T47D (cell line): ENCODE measurements at places on chromosomes 11 and 22.

- no peak for DNase-seq
Measured at GRCh38 chr22:16774911-16775500, 50.2 kb downstream of the XKR3 start.

- peak; percentile 50 for DNase-seq
Measured at GRCh38 chr11:110093407-110094297, 460 bp downstream of the ZC3H12C start.

GRCh38 chr22:50714631-50715179, 23.3 kb upstream of the ACR start:
- no peak for DNase-seq

DNA sequence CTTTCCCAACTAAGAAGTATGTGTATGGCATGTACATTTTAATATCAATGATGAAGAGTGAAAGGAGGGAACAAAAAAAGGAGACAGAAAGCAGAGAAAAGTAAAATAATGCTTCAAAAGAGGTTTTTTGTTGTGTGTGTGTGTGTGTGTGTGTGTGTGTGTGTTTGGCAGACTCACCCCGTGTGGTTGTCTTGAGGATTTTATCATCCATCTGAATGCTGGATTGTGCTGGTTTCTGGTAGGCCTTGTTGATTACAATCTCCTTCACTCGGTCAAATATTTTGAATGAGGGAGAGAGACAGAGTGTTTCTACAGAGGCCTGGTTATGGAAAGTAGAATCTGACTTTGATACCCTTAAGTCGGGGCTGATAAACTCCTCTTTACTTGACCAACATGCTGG, 128.5 kb downstream of the ENTHD1 start:
- no peak for DNase-seq

DNA sequence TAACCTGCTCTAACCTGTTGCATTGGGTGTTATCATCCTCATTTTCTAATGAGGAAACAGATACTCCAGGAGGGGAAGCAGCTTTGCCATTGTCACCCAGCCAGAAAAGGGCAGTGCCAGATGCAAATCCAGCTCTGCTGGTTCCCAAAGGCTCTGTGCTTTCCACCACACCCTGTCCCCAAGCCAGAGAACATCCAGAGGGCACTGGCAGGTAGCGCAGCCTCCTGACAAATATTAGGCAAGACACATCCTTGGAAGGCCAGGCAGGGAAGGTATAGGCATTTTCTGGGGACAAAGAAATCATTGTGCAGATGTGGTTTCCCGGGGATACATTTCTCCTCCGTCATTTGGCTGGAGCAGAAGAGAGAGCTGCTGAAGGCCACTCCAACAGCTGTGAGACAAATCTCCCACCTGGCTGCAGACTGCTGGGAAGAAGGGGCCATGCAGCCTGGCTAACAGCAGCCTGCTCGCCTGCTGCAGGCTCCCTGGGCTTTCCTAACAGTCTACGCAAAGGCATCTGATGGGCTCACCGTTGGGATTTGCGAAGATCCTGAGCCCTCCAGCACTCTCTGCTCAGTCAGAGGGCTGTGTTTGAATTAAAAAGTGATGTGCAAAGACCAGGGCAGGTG, 93.9 kb upstream of the PITPNB start:
- peak; percentile 6 for DNase-seq

GRCh38 chr11:125441648-125442410, 54.2 kb downstream of the FEZ1 start:
- DNase-seq, result no peak

GRCh38 chr11:63535734-63536133, 874 bp upstream of the PLAAT4 start:
- DNase-seq, result no peak

GRCh38 chr11:133828871-133829270, 16.4 kb downstream of the SPATA19 start:
- no peak for DNase-seq
